ENCODE measurements at places on chromosomes 12 and 14.

GRCh38 chr12:127810041-127810440 is 456.9 kb upstream of the TMEM132C start:
- no peak for DNase-seq

DNA sequence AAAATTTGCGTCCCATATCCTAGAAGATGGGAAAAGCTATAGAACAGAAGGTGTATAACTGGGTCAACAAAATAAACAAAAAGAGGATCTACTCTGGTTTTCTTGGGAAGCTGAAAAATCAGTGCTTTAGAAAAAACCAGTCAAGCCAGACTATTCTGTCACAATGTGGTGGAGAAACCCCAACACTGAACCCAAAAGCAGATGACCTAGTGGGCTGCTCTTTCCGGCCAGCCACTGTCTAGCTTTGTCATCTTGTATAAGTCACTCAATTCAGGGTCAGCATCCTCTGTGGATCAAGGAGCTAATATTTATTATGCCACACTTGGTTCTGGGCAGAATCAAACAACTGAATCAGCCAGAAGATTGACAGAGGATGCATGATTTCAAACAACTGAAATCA is 26.6 kb upstream of the TMCC3 start:
- DNase-seq, result no peak

DNA sequence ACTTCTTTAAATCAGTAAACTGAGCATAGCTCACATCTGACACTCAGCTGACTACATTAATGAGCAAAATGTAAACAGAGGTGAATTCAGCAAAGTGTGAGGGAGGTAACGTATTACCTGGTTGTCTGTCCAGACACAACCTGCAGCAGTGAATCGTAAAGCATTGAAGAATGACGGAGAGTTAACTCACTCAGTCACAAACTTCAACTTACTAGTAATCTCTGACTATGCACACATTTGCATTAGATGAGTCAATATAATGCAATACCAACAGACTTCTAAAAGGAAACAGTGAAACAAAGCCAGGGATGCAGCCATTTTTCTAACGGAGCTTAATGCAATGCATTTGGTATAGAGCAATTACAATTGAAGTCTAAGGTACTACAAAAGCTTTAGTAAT is 40.0 kb downstream of the STX2 start:
- DNase-seq, result no peak

GRCh38 chr14:41144370-41144769 is 462.3 kb upstream of the LRFN5 start:
- DNase-seq, result no peak

DNA sequence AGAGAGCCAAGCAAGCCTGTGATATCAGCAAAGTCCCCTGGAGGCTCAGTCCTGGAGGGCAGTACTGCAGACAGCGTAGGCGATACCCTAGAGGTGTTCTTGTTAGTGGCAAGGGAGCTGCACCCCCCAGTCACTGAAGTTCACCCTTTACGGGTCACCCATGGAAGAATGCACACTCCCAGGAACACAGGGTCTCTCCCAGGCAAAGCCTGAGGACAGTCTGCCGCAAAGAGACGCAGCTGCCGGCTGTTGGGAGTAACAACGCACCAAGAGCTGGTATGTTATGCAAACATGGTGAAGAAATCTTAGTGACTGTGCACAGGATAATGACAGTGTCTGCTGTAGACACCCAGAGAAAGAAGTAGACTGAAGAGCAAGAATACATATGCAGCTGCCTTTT is 43.5 kb upstream of the NOS1 start:
- DNase-seq, result no peak

DNA sequence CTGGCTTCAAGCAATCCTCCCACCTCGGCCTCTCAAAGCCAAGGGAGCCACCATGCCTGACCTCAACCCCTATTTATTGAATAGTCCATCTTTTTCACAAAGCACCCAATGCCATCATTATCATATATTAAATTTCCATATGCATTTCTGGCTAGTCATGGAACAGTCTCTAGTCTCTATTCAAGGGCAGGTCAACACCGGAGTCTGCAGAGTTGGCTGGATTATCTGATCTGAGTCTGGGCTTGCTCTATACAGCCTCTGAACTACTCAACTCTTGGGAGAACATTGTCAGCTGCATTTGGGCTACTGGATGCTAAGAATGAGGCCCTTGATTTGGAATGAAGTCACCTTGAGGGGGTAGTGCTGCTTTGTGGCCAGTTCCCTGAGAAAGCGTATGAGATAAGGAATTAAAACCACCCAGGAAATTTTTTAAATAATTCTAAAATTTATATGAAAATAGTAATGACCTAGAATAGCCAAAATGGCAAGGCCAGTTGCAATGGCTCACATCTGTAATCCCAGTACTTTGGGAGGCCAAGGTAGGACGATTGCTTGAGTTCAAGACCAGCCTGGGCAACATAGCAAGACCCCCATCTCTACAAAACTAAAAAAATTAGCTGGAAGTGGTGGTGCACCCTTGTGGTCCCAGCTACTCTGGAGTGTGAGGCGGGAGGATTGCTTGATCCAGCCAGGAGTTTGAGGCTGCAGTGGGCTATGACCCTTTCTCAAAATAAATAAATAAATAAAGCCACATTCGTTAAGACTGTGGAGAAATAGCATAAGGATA is 6.9 kb upstream of the NAA25 start:
- no peak for DNase-seq

Measured in heart right ventricle (tissue), 16 donors.